ENCODE measurements at places on chromosomes 7 and 10.
A peak's percentile ranks its signal among the peaks of the same experiment; 100 is the strongest.

DNA sequence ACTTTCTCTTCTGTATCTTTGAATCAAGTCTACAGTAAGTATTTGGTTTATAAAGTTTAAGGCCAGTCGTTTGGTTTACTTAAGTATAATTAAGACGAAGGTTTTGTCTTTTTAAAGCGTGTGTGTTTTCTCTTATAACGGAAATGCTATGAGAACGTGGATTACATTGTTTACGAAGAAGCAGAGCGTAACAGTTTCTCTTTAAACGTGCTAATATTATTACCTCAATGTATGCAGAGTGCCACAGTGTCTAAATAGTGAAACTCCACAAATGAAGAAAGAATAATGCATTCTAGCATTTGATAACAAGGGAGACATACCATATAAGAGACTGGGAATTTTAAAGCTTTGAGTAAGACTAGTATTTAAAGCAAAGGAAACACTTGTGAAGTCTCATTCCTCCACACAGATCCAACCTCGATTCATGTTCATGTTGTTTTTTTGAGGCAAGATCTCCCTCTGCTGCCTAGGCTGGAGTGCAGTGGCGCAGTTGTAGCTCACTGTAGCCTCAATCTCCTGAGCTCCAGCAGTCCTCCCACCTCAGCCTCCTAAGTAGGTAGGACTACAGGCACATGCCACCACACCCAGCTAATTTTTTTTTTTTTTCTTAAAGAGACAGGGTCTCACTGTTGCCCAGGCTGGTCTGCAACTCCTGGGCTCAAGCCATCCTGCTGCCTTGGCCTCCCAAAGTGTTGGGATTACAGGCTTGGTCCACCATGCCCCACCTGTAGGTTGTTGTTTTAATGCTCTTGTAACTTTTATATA is 75.1 kb downstream of the ANKRD61 start:
- DNase-seq: no peak

GRCh38 chr10:17241611-17242333 is 13.7 kb downstream of the VIM start:
- DNase-seq: no peak

DNA sequence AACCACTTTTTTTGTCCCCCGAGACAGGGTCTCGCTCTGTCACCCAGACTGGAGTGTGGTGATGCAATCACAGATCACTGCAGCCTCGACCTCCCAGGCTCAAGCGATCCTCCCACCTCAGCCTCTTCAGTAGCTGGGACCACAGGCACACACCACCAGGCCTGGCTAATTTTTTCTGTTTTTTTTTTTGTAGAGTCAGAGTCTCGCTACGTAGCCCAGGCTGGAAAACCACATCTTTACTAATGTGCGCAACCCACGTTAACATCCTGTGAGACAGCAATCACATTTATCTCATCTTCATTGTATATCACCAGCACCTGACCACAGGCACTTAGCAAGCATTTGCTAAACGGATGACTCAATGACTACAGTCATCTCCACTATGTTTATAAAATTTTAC is 77.8 kb upstream of the ATP6V0A4 start:
- DNase-seq: no peak

- no peak for DNase-seq
These were observed 39.9 kb upstream of the HDAC9 start for GRCh38 chr7:18455606-18456005.

- peak; percentile 66 for DNase-seq
These were observed 2.8 kb downstream of the RSBN1L start for GRCh38 chr7:77699056-77699455.

GRCh38 chr7:142795339-142795863 is 24.6 kb downstream of the PRSS2 start:
- no peak for DNase-seq

GRCh38 chr10:110481919-110482318 is 15.8 kb upstream of the DUSP5 start:
- no peak for DNase-seq

GRCh38 chr10:595473-595872 is 94.0 kb downstream of the DIP2C start:
- no peak for DNase-seq

All from NCI-H2171 treated with DMSO at 0.1 percent for 48 hours (cell line).